ENCODE measurements at places on chromosomes 1 and 21.

DNA sequence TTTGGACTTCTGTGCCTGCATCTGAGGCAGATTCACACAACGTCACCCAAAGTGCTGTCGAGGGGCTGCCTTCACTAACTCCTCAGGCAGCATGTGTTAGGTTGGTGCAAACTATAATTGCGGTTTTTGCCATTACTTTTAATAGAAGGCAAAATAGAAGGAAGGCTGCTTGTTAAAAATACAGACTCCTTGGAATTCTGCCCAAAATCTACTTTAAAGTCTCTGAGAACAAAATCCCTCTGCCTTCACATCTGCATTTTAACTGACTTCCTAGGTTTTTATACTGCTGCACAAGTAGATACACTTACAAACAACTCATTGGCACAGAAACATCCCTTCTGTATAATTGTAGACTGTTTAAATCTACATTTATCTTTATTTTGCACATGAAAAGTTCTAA lies 41.3 kb upstream of the SLC19A2 start:
- no peak for DNase-seq

DNA sequence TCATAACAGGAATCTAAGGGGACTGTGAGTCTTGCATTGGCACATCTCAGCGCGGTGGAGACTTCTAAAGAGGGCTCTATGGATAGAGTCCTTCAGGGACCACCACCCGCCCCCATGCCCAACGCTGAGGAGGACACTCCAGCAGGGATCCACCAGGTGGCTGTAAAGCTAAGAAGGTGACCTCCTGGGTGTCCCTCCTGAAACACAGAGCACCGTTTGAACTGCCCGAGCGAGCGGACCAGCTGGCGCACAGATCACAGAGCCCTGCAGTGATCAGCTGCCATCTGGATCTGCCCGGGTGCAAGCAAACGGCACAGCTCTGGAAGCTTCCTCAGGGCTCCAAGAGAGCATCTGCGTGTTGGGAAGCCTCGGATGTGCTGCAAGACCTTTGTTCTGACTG lies 51.3 kb upstream of the LYST start:
- no peak for DNase-seq

DNA sequence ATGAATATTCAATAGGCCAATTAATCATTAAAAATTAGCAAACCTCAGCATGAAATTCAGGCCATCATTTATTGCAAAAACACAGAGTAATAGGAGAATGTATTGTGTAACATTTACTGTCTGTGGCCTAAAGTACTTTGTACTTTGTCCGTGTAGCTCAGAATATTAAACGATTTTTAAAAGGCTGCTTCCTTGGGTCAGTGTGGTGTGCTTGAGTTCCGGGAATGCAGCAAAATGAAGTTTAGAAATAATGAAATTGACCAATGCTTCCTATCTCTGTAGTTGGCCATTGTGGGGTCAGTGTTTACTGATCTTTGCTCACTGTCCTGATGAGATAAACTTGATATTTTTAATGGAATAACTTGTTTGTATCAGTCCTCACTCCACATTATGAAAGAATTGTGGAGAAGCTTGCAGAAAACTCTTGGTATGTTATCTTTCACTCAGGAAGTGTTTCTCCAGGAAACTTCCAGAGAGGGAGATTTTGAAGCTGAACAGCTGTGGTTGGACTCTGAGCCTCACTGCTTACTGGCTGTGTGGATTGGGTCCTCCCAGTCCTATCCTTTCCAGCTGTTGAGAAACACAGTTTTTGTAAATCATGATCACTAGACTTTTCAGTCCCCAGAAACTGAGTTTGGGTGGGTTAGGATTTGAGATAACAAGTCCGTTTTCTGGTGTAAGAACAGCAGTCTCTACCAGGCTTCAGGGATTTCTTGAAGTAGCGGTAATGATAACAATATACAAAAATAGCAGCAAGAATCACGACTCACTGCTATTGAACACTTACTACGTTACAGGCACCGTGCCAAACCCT lies 19.2 kb upstream of the MTARC1 start:
- DNase-seq, result no peak

- no peak for DNase-seq
These were observed 2.0 kb downstream of the SKI start for GRCh38 chr1:2229911-2230731.

DNA sequence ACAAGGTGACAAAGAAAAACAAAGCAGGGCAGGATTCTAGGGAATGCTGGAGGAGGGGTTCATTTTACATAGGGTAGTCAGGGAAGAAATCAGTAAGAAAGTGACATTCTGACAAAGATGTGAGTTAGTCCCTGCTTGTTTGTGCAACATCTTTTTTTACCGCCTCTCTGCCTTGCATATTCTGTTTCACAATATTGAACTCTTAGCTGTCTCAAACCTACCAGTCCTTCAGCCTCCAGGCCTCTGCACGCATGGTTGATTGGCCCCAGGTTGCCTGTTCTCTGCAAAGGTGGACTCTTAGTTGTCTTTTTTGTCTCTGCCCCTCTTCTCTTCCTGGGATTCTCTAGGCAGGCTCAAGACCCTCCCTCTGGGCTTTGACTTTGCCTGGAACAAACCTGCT lies 152.2 kb upstream of the RUNX1 start:
- DNase-seq, result no peak

DNA sequence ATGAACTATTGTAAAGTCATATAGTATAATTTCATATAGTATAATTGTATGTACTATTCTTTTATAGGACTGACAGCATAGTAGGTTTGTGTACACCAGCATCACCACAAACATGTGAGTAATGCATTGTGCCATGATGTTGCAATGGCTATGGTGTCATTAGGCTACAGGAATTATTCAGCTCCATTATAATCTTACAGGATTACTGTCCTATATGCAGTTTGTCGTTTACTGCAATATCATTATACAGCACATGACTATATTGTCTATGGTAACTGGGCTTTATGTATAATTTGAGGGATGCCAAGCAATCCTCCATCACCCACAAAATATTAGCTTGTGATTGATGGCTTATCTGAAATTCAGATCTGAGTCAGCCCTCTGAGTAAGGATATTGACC lies 54.2 kb upstream of the PBX1 start:
- no peak for DNase-seq

DNA sequence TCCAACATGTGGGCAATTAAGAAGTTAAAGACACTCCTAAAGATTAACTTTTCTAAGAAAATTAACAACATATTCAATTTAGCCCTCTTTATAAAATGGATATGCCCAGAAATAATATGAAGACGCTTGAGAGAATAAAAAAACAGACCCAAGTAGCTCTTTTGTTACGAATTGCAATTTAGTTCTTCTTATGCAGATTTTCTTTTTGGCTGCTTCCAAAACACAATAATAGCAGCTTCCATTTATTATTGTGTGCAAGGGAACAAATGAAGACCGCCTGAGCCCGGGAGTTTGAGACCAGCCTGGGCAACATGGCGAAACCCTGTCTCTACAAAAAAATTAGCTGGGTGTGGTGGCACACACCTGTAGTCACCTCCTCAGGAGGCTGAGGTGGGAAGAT lies 50.4 kb upstream of the BCL10 start:
- no peak for DNase-seq

DNA sequence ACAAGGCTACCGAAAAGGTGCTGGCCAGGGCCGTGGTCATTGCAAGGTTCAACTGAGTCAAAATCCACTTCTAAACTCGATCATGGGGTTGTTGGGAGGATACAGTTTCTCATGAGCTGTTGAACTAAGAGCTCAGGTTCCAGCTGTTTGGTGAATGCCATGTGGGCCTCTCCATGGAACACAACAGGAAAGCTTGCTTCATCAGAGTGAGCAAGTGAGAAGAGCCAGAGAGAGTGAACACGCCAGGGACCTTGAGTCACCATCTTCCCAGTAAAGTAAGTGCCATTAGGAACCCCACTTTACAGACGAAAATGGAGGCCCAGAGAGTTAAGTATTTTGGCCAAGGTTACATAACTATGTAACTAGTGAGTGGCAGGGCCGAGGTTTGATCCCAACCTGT lies 475.1 kb upstream of the VAMP3 start:
- DNase-seq, result no peak

DNA sequence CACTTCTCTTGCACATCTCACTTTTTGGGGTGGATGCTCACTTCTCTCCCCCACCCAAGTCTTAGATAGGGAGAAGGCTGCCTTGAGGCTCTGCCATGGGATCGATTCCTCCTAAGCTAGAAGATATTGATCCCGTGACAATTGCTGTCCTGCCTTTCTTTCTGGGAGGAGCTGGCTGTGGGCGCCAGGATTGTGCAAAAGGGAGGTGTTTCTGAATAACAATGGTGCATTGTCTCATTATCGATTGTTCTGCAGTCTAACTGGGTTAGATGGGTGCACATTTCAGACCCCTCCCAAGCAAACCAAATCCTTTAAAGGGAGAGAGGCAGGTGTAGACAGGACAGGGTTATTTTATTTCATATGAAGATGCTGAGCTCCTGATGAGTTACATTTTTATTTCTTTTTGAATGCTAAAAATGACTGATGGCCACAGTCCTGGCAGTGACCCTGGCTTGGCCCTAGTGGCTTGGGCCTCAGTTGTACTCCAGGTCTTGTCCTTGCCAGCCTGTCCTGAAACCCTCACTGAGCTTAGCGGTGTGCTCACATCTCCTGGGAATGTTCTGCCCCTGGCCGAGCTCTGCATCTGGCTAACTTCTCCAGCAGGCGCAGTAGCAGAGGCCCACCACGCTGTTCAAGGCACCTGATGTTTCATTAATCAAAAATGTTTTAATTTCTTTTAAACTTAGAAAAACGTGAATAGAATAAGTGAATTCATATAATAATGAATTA lies 99.0 kb upstream of the KAZN start:
- DNase-seq, result no peak

- DNase-seq, result no peak
These were observed 98.9 kb downstream of the TRABD2B start for GRCh38 chr1:47898133-47898845.

GRCh38 chr1:23200883-23201282 lies 16.4 kb downstream of the HTR1D start:
- no peak for DNase-seq

- no peak for DNase-seq
These were observed 24.9 kb upstream of the PARP1 start for GRCh38 chr1:226432586-226433340.

DNA sequence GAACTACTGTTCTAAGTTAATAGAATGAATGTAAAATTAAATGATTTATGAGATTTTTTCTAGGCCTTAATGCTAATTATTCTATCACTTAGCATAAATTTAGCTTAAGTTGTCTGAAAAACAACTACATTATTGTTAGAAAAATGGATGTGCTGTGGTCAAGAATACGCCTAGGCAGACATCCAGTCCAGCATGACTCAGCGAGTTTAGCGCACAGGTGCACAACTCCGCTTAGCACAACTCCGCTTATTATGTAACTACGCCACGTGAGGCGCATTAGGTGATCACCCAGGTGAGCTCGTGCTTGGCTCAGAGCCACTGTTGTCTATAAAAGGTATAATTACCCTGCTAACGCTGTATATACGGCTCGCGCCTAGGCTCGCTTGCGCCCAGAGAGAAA lies 1043.6 kb upstream of the ADGRL4 start:
- DNase-seq, result no peak

DNA sequence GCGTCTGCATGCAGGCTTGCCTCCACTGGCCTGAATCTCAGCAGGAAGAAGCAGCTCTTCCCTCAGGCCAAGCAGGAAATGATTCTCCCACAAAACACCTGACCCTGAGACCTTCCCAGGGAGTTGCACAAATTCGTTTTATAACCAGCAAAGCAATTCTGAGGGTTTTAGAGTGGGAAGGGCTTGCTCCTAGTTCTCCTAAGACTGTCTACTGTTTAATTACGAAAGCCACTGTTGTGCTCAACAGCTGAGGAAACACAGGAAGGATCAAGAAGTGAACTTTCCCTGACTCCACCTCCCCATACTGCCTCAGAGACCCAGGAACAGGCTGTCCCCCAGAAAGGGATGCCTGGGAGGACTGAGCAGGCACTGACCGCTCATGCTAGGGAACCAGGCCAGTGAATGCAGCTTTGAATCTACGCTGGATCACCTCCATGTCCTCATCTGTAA lies 37.0 kb upstream of the PUM1 start:
- no peak for DNase-seq

- no peak for DNase-seq
These were observed 31.5 kb downstream of the JAK1 start for GRCh38 chr1:64934878-64935275.

DNA sequence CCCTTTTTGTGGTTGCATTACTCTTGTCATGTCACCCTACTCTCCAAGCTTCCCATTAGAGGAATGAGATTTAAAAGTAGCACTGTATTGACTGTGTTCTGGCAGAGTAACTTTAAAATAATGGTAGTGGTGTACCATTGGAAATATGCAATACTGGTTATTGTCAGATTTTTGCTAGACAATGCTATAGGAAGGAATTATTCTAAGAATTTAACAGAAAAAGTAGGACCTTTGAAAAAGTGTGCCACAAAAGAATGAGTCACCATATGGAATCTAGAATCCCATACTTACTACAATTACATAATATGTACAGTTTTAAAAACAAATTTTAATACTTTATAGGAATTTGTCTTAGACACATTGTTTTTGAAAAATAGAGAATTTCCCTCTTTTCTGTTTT lies 13.8 kb downstream of the MIER1 start:
- no peak for DNase-seq

DNA sequence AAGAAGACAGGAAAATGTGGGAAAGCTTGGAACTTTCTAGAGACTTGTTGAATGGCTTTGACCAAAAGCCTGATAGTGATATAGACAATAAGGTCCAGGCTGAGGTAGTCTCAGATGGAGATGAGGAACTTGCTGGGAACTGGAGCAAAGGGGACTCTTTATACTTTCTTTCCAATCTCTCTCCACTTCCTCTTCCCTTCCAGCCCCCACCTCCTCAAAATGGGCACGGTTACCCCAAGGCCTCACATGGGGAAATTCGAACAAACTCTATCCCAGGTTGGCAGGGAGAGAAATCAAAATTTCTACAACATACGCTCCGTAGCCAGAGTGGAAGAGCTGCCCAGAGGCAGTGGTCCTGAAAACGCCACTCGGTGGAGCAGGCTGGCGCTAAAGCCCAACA lies 15.2 kb downstream of the PPT1 start:
- DNase-seq, result no peak

DNA sequence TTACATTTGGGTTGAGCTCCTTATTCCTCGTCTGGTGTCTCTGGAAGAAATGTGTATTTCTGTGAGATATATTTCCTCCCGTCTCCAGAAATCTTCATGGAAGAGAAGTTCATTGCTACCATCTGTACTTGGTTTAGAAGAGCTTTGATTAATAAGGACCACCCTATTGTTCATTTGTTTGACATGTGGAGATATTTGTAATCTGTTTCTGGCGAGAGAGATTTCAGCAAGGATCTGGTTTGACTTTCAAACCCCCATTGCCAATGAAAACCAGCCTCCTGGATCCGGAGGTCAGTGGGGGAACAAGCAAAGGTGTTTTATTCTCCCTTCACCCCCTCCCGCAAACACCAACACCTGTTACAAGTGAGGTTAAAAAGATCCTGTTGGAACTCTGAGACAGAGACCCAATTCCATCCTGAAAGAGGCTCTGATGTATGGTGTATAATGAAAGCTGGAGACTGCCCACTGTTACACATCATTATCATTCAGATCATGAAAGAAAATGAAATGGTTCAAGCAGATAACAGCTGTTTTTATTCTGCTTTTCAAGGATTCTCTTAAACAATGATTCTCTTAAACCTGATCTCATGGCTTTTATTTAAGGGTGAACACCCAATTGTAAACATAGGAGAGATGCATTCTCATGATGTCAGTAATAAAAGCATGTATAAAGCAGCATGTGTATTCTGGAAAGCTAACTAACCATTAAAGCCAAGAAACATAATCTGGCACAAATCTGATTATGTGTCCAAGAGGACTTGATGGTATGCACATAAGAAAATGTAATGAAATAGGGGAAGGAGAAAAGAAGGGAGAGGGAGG lies 393.5 kb upstream of the ADGRL2 start:
- DNase-seq, result no peak

Measured in non-pigmented ciliary epithelial cell (primary cell).